ENCODE measurements at places on chromosomes 13 and 19. TPM values are rescaled to one million over a fixed set of nuclear protein-coding genes. Genes with fewer than 3 reads are reported as not detected.

The PRR36 gene
- 0.11 TPM for total RNA-seq

The AP3D1 gene
- total RNA-seq: 108 TPM

The TMEM150B gene
- not detected for total RNA-seq

The ZNF565 gene
- total RNA-seq: 1.9 TPM

The ATP8B3 gene
- total RNA-seq: 1.7 TPM

The CKM gene
- not detected for total RNA-seq

The HCN2 gene
- total RNA-seq: 0.45 TPM

The LILRB3 gene
- 0.29 TPM for total RNA-seq

The PLK5 gene
- total RNA-seq: 0.13 TPM

The DHDH gene
- not detected for total RNA-seq

The TSPAN16 gene
- not detected for total RNA-seq

The FSTL3 gene
- 10.9 TPM for total RNA-seq

The GPR18 gene
- total RNA-seq: 4.8 TPM

The ACER1 gene
- not detected for total RNA-seq

The CELF5 gene
- total RNA-seq: not detected

The SH3GL1 gene
- total RNA-seq: 41.5 TPM

The TMEM86B gene
- 8.3 TPM for total RNA-seq

The TPP2 gene
- total RNA-seq: 55.7 TPM

The CRX gene
- not detected for total RNA-seq

The ZNF566 gene
- 5.8 TPM for total RNA-seq

The CRB3 gene
- 1.4 TPM for total RNA-seq

The FFAR2 gene
- 2.3 TPM for total RNA-seq

The CNN1 gene
- total RNA-seq: 0.48 TPM

The HSPB6 gene
- total RNA-seq: 0.51 TPM

The CTU1 gene
- 10.5 TPM for total RNA-seq

The KASH5 gene
- total RNA-seq: 0.21 TPM

Data from GM12878 (cell line).